ENCODE measurements at places on chromosomes 16 and 17.

GRCh38 chr16:73091174-73091573 is 43.2 kb upstream of the ZFHX3 start:
- DNase-seq = no peak

- no peak for DNase-seq
Measured at GRCh38 chr16:58488531-58488930, 11.4 kb upstream of the NDRG4 start.

DNA sequence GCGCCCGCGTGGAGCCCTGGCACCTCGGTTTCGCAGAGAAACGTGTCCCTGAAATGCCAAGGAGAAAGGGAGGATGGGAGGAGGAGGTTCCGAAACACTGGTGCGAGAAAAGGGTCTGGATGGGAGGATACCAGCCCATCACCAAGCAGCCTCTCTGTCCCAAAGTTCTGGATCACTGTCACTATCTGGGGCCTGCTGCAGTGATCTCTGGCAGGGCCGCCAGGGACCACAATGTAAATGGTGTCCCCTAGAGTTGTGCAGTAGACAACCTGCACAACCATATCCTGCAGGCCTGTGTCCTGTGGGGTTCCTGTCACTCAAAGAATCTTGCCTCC is 229.3 kb downstream of the C16orf78 start:
- no peak for DNase-seq

DNA sequence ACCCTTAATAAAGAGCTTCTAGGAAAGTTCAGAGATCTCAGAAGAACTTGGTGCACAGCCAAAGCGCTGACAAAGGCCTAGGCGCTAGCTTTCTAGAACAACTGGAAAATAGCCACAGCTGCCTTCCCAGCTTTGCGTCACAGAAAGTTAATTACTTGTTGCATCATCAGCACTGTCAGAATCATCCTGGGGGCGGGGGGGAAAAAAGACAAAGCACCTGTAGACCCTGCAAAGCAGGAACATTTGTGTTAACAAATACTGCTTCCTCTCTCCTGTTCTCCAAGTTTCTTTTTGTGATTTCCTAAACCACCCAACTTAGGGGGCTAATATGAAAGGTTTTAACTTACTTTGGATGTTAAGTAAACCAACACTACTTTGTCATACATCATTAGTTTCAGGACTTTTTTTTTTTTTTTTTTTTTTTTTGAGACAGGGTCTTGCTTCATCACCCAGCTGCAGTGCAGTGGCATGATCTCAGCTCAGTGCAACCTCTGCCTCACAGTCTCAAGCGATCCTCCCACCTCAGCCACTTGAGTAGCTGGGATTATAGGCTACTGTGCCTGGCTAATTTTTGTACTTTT is 4.8 kb upstream of the AARSD1 start:
- no peak for DNase-seq

GRCh38 chr17:7250695-7251627 is 573 bp downstream of the CTDNEP1 start:
- no peak for DNase-seq

GRCh38 chr16:87213536-87213935 is 103.7 kb downstream of the C16orf95 start:
- no peak for DNase-seq

- no peak for DNase-seq
Measured at GRCh38 chr17:64441772-64442540, 7.0 kb upstream of the MILR1 start.

DNA sequence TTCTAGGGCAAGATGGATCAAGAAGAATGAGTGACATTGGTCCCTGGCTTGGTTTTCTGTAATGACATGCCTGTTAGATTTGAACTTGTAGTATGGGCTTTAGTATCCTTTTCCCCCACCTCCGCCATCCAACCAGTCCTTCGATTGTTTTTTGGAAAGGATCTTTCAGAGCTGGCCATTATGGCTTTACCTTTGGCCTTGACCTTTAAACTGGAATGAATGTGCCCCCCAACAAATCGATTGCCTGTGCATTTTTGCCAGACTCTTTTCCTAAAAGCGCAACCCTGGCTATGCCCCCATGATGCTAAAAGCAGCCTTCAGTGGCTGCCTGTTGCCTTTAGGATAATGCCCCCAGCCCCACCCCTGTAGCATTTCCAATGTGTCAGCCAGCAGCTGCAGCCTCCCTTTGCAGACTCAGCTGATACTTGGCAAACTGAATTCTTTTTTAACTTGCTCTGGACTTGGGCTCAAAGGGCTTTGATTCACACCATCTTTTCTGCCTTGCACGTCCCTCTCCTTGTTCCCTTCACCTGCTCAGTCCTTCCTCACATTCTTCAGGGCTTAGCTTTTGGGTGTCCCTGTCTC is 4.0 kb downstream of the GPRC5C start:
- DNase-seq = no peak

DNA sequence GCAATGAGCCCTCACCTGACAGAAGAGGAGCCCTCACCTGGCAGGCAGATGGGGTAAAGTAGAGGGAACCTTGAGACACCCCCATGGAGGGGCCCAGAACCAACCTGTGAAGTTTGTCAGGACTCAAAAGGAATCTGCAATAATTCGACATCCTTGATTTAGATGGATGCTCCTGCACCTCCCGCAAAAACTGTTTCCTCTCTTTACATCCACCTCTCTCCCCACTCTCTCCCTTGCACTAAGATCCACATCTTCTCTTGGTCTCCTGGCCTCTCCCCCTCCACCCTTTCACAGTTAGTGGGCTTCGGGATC is 34.9 kb upstream of the RBFOX3 start:
- DNase-seq = no peak

DNA sequence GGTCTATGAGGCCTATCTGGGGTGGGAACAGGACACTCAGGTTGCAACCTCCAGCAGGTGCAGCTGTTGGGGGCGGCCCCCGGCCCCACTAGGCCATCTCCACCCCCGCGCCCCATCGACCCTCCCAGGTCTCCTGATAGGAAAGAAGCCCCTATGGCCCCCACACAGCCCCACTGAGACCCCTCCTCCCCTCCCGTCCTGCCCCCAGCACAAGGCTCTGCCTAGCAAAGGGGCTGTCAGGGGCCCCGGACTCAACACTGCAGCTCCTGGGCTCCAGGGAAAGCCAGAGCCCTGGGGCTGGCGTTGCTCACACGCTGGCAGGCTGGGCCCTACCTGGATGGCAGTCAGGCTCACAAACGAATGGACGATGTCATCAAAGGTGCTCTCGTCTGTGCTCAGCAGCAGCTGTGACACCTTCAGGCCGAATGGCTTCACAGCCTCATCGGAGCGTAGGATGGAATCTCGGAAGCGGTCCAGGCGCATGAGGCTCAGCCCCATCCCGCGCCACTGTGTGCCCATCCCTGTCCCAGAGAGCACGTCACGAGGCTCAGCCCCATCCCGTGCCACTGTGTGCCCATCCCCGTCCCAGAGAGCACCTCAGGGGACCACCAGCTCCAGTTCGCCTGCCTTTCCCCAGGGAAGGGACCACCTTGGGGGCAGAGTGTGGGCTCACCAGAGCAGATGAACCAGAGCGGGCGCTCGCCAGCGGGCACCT is 7.3 kb downstream of the FASN start:
- DNase-seq = no peak

DNA sequence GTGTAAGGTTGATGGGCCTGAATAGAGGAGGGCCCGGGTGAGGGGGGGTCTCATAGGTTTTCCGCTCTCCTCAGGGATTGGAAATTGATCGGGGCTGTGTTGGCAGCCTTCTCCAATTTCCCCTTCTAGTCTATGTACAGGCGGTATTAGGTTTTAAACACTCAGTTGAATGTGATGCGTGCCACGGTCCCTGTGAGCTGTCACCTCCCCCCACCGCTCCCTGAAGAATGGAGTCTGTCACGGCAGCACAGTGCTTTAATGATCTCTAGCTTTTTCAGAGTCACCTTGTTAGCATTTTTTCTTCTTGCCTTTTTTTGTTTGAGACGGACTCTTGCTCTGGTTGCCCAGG is 800 bp downstream of the COX4I1 start:
- no peak for DNase-seq

- no peak for DNase-seq
Measured at GRCh38 chr17:50122945-50123344, 7.0 kb downstream of the SAMD14 start.
